NK-92 treated with Interleukin-12 subunit alpha and Interleukin-12 subunit beta, amount 100 ng/mL, for 24 hours (cell line): ENCODE measurements at places on chromosomes 2 and 18.

DNA sequence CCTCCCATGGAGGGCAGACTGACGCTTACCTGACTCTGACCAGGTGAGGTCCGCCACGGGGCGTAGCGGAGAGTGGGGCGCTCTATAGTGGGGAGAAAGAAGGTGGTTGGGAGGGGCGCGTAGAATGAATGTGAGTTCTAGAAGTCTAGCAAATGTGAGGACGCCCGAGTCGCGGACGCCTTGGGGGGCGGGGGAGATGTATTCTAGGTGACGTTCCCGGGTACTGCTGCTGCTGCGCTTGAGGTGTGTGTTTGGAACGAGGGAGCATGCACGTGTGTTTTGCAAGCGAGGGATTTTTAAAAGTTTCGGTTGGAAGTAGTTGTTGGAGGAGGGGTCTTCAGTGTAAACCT lies 758 bp downstream of the RIF1 start:
- DNase-seq: peak; percentile 39

GRCh38 chr2:23377771-23378170 lies 7.2 kb upstream of the KLHL29 start:
- DNase-seq: no peak

DNA sequence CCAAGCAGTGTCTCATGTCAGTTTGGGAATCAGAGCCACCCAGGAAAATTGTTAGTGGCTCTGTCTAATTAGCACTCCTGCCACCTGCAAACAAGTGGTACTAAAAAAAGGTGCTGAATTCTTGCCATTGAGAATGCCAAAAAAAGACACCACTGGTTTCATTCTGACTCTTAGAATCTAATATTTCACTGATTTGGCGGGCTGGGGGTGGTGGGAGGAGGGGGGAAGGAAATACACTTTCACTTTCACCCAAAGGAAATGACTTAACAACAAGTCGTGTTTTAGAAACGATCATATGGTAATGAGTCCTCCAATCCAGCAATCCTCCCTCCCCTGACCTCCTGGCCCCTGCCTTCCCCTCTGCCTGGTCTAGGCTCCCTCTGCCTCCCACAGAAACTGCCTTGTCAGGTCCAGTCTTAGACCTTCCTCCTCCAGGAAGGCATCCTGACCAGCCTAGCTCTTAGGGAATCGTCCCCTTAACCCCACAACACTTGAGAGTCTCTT lies 4.4 kb upstream of the KLHL29 start:
- no peak for DNase-seq

DNA sequence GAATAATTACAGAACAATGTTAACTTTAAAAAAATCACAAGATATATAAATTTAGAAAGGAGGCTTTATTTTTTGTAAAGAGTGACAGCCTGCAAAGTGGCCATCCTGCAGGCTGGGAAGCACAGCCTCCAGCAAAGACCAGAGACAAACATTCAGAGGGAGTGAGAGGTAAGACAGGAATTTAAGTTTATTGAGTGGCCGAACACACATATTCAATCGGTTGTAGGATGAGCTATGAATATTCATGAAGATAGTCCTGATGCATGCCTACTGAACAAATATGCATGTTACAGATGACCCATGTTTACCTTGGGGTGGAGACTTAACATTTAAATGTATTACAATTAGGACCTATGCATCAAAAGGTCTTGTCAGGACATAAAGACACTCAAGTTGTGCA lies 33.4 kb upstream of the HNRNPA3 start:
- no peak for DNase-seq

GRCh38 chr2:203394519-203395227 lies 66.5 kb downstream of the ABI2 start:
- no peak for DNase-seq

DNA sequence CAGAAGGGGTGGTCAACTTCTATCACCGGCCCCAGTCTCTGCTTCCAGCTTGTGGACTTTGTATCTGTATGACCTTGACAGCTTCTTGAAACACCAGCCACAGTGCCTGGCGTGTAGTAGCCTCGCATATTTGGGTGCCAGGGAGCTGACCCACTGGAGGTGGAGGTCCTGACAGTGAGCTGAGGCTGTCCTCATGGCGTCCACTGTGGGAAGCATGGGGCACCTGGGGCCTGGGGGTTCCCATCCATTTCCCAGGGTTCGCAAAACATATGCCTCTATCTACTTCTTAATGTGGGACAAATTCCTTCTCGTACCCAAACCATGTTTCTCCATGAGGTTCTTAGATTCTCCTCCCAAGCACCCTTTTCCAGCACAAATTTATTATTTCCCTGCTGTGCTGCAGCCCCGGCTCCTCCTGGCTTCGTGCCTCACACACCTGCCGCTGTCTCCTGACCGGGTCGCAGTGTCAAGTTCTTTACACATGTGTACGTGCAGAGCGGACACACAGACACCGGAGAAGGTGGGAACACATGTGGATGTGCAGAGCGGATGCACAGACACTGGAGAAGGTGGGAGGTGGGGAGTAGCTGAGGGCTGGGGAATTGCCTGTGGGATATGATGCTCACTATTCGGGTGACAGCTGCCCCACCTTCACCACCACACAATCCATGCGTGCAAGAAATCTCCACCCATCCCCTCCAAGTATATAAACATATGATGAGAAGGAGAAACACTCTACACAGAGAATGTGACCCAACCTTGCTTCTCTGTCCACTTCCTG lies 23.4 kb downstream of the TMEM18 start:
- DNase-seq: no peak

GRCh38 chr2:73968357-73968937 lies 16.3 kb upstream of the TET3 start:
- no peak for DNase-seq

- no peak for DNase-seq
These were observed at the start of gene SLC38A11 for GRCh38 chr2:164954954-164955701. TSS of gene SLC38A11 (minus strand) at chr2:164955525. CDS start at chr2:164955247, 278 bp downstream.

- no peak for DNase-seq
These were observed 7.7 kb upstream of the YWHAQ start for GRCh38 chr2:9638532-9638931.

DNA sequence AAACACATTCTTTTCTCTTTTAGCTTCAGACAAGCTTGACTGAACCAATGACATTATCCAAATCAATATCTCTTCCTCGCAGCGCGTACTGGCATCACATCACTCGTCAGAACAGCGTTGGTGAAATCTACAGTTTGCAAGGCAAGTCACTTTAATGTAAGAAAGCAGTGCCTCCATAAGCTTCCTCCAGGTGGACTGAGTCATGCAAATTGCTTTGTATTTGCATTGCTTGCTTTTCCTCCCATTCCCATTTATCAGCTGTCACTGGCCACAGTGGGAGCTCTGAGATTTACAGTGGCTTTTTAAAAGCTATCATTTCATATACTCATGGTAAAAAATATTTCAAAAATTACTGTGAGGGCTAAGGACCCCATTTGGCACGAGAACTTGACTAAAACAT lies 189.9 kb downstream of the CD226 start:
- DNase-seq: no peak

GRCh38 chr2:122011493-122012270 lies 256.2 kb downstream of the TSN start:
- no peak for DNase-seq

DNA sequence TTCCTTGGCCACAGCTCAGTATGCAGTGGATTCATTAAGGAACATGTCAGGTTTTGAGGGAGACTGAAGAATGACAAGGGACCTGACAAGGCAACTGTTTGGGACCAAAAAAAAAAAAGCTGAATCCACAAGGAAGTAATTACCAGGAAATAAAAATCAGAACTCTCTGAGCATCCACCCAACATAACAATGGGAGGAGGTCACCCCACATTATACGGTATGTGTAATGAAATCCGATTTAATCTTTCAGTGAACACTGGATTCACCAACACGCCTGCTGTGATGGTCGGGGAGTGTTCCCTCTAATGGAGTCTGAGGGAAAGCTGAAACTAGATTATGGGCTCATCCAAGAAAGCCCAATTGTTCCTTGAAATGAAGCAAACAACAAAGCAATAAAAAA lies 329.3 kb downstream of the ETAA1 start:
- no peak for DNase-seq

DNA sequence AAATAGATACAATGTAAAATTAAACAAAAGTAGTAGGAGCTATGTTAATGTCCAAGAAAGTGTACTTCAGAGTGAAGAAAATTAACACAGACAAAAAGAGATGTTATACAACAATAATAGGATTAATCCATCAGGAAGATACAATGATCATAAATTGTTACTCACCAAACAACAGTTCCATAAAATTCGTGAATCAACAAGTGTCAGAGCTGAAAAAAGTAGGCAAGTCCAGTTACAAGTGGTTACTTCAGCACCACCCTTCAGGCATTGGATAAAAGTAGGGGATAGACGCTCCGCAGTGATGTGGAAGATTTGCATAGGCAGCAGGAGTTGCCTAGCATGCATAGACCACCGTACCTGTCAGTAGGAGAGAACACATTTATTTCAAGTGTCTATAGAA lies 77.8 kb downstream of the ATP9B start:
- DNase-seq: no peak

DNA sequence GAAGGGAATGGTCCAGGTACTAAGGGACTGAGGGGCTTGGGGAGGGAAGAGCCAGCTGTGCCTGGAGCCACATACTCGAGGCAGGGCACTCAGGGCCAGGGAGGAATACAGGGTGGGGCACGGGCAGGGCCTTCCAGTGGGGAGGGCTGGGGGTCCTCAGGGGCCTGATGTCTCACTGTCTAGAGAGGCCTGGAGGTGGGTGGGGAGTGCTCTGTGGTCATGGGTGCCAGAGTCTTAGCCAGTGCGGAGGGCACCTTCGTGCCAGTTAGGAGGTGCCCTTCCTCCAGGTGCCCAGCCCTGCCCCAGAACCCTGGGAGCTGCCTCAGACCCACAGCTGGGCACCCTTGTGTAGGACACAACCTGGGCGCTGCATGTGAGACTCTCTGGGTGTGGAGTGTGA lies 81.2 kb downstream of the SMAD7 start:
- no peak for DNase-seq

- DNase-seq: no peak
These were observed 183.2 kb downstream of the UXS1 start for GRCh38 chr2:106010818-106011355.

DNA sequence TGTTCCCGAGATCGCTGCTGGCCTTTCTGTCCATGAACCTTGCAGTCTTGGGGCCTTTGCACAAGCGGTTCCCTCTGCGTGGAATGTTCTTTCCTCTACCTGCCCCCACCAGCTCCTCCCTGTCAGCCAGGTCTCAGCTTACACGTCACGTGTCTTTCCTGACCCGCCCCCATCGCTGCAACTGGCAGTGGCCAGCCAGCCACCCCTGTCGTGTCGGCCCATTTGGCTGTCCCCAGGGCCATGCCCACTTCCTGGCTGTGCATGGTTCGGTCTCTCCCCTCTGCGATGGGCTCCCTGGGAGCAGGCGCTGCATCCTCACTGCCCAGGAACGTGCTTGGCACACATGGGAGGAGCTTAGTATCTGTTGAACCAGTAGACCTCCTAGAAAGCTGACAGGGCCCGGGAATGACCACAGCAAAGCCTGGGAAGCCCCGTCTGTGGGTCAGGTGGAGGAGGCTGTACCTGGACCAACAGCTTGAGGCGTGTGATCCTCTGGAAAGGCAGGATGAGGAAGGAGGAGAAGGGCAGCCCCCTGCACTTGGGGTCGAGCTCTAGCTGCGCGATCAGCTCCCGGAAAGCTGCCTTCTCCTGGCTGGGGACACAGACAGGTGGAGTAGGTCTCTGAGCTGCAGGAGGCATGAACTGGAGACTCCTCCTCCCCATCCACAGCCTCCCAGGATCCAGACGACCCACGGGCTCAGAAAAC lies 21.0 kb downstream of the SNORC start:
- no peak for DNase-seq

DNA sequence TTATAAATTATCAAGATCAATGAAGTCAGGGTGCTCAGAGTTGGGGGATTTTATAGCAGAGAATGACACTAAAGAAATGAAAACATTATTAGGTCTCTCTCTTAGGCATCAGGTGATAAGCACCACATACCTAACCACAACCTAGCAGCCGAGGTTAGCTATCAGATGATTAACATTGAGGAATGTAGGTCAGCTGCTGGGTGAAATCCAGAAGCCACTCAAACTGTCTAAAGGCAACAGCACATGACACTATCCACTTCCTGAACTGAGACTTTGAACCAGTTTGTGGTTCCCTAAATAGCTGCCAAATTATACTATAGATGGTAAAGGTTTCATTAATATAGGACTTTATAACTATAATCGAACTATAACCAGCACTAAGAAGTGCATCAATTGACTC lies 4.7 kb downstream of the EPG5 start:
- DNase-seq: peak; percentile 11

- no peak for DNase-seq
These were observed 29.4 kb downstream of the HADHB start for GRCh38 chr2:26274058-26274613.

- DNase-seq: peak; percentile 90
These were observed at the start of gene STAT1 for GRCh38 chr2:191013932-191014652. TSS of gene STAT1 (minus strand) at chr2:191014171. CDS start at chr2:191010003, 4,168 bp downstream.

DNA sequence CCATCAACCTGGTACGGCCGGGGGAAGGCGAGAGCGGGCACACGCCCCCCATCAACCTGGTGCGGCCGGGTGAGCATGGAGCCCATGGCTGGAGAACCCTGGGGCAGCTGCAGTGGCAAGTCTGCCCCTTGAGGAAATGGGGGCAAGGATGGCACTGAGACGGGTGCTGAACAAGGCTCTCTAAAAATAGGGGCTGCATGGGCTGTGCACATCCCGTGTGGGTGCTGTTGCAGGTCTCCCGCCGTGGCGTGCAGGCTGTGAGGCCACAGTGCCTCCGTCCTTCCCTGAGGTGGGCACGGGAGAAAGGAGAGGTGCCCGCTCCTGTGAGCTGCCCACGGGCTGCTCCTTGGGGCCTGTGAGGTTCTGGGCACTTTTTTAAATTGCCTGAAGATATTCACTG lies 99.2 kb downstream of the NFATC1 start:
- DNase-seq: no peak

GRCh38 chr2:175766880-175767279 lies 235.2 kb downstream of the LNPK start:
- no peak for DNase-seq

GRCh38 chr18:20971886-20972267 lies 139.7 kb downstream of the ROCK1 start:
- DNase-seq: no peak

- DNase-seq: no peak
These were observed 1.0 kb upstream of the BMPR2 start for GRCh38 chr2:202375033-202375608.

- no peak for DNase-seq
These were observed 16.1 kb upstream of the PUM2 start for GRCh38 chr2:20366672-20367116.

DNA sequence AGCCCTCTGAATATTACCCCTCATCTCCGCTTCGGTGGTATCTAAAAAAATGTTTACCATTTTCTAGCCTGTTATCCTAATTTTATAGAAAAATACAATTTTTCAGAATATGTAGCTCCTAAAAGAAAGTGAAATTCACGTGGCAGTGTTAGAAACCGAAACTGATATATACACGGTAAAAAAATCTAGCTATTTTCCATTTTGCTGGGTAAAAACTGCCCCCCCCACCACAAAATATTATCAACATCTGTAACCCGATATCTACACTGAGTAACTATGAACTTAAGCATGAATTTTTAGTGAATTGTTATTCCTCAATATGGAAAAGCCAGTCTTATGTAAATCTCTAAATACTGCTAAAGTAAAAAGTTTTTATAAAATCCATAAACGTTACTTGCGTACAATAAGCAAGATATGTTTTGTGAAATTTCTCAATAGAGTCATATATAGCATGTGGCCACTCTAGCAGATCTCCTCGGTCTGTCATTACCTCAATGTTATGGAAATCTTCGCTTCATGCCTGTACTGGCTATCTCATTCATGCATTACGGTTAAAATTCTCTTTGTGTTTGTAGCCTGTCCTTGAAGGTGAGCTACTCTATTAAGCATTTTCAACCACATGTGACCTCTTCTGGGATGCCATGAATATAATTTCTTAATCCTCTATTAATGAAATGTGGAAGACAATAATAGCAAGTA lies 524.2 kb downstream of the TRIB2 start:
- no peak for DNase-seq
